ENCODE measurements at places on chromosomes 2 and 18.

- DNase-seq, result no peak
These were observed 157.4 kb downstream of the AFF3 start for GRCh38 chr2:99984799-99985515.

GRCh38 chr2:168200930-168201583 is 46.3 kb downstream of the STK39 start:
- DNase-seq, result no peak

DNA sequence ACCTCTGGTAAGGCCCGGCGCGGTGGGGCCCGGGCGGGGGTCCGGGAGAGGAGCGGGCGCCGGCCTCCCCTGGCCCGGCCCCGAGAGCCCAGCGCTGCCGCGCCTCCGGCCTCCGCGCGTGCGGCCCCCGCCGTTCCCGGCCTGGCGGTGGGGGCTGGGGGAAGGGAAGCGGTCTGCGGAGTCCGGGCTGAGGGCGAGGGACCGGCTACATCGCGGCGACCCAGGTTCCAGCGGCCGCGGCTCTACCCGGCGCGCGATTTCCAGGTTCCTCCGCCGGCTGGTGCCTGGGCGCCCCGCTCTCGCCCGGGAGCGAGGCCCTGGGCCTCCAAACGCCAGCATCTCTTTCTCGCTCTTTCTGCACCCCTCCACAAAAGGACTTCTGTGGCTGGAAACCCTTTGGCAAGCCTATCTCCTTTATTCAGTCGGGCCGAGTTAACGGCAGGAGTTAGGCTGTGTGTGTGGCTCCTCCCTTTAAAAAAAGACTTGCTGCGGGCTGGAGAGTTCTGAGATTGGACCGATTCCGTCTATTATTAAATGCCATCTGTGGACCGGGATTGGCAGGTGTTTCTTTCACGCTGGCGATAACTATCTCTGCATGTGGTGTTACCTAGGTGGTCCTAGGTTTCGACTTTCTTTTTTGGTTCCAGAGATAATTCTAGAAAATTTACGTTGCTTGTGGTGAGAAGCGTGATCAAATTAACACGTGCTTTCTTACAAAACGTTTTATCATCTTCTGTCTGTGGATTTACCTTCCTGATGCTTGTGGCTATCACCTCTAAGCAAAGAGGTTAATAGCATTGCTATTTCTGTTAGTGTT is 592 bp downstream of the ME2 start:
- peak; percentile 20 for DNase-seq

DNA sequence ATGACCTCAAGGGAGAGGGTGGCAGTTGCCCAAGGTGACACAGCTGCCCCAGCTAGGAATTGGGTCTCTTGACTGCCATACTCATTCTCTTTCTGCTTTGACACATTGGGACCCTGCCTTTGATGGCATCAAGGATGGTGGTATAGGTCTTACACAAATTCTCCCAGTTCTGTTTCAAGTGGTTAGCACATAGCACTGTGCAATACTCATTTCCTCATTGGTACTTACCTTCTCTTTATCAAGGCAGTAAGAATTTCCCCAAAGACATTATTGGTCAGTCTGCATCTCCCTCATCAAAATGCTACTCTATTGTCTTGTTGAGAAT is 35.9 kb upstream of the CCDC93 start:
- DNase-seq, result no peak

- no peak for DNase-seq
These were observed 11.1 kb upstream of the ALPG start for GRCh38 chr2:232395586-232395985.

GRCh38 chr18:37385846-37386778 is 179.5 kb downstream of the CELF4 start:
- DNase-seq, result no peak

DNA sequence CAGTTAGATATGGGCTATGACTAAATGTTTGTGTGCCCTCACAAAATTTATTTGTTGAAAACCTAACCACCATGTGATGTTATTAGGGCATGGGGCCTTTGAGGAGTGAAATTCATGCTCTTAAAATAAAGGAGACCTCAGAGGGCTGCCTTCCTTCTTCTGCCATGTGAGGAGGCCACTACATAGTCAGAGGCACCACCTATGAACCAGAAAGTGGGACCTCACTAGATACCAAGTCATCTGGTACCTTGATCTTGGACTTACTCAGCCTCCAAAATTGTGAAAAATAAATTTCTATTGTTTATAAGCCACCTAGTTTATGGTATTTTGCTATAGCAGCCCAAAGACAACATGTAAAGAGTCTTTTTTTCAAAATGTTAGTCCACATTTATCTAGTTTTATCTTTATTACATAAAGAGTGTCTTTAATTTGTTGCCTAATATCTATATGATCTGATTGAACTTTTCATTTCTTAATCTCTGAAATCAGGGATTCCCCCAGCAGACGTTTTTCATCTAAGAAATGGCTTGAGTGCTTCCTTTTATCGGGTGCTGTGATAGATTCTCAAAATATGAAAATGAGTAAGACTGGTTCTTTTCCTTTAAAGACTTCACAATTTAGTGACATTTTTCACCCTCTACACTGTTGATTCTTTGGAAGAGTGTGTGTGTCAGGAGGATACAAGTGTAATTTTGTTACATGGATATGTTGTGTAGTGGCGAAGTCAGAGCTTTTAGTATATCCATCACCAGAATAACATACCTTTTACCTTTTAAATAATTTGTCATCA is 34.2 kb downstream of the PMS1 start:
- DNase-seq, result no peak

DNA sequence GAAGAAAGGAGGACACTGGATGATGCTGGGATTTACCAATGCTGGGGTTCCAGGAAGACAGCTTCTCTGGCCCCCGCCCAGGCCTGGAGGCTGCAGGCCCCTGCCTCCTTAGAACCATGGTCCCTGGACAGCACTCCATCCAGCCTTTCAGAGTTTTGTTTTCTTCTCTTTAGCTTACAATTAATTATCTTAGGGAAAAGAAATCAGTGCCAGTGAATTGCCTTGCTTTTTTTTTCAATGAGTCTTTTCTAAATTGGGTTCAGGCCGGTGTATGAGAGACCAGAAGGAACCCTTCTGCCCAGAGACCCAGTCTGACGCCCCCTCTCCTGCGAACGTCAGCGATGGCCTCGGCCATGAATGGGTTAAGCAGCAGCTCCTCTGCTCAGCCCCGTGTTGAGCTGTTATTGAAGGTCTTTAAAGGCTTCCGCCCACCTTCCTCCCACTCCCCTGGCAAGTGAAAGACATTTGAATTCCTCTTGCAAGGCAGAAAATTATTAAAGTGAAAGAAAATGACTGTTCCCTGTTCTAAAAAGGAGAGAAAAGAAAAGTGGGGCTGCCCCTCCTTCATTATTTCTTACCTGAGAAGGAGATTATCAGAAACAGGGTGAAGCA is 65.7 kb upstream of the CHMP1B start:
- no peak for DNase-seq

Measured in GM18507 (cell line).